ENCODE measurements at places on chromosomes 6 and 20. TPM values are rescaled to one million over a fixed set of nuclear protein-coding genes. Genes with fewer than 3 reads are reported as not detected.
A peak's percentile ranks its signal among the peaks of the same experiment; 100 is the strongest.

Gene SRC
- total RNA-seq: 36.6 TPM

- no peak for DNase-seq
Observed at GRCh38 chr6:90290811-90291420, 5.7 kb downstream of the BACH2 start.

GRCh38 chr6:89140347-89141156 lies 5.3 kb upstream of the PM20D2 start:
- DNase-seq: peak; percentile 79

Gene BPHL
- 23.9 TPM for total RNA-seq

- no peak for DNase-seq
Observed at GRCh38 chr20:37515876-37516275, 5.2 kb upstream of the NNAT start.

Gene CNKSR3
- total RNA-seq: 39.6 TPM

GRCh38 chr6:100488244-100488643 lies 23.5 kb upstream of the SIM1 start:
- no peak for DNase-seq

DNA sequence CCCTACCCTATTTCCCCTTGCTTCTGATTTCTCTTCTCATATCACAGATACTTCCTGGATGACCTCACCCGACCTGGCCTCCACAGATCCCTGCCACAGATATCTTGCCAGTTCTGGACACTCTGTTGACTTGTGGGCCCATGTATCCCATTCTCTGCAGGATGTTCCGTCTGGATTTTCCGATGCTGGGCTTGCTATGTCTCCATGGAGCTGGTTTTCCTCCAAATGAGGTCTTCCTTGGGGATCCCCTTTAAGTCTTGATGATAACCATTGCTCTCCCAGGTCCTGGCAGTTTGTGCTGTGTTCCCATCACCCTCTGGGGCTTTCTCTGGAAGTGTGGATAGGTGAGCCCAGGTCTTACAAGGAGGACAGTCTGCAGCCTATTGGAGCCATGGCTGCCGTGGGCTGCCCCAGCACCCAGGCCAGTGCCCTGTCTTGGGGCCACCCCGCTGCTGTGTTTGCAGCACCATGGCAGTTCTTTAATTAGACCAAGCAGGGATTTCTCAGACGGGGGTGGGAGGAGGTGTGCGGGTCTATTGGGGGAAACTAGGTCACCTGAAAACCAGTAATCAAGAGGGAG lies 23.9 kb downstream of the PPP1R16B start:
- DNase-seq: no peak

DNA sequence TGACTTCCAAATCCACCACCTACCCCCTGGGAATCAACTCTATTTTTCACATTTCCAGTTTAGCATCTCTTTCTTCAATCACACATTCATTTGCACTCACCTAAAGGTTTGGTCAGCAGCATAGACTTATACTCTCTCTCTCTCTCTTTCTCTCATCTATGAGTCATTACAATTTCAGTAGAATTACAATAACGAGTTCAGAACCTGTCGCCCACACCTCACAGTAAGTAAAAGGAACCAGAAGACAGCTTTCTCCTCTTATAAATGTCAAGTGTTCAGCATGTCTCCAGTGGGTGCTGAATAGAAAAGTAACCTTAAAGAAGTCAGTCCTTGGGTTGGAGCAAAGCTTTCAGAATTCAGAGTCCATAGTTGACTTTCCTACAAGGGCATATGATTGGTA lies 1.1 kb upstream of the PHACTR1 start:
- DNase-seq: no peak
